ENCODE measurements at places on chromosomes 2 and 18. TPM values are rescaled to one million over a fixed set of nuclear protein-coding genes. Genes with fewer than 3 reads are reported as not detected.

DNA sequence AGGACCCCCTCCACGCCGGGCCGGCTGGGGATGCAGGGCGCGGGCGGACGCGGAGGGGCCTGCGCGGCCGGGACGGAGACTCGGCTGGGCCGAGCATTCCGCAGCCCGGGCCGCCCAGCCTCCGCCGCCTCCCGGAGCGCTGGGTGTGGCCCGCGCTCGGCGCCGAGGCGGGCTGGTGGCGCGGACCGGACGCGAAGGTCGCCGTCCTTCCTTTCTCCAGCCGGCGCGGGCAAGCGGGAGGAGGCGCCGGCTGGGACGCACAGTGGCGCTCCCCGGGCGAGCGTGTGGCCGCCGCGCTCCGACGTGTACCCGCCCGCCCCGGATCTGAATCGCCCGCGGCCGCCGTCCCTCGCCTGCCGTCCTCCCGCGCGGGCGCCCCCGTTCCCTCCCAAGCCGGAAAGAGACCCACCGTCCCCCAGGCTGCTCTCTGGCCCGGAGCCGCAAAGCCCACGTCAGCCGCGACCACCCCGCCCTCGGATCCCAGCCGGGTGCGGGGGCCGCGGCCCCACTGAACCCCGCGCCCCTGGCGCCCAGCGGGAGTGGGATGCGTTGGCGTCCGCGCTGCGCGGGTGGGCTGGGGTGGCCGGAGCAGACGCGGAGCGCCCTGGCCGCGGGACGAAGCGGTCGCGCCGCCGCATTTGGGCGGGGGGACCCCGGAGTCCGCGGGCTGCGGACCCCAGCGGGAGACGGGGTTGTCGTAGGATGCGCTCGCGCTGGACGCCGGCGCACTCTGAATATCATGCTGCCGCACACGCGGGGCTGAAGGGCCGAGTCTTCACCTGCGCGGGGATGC lies 634 bp downstream of the SPATS2L start:
- DNase-seq, result peak; percentile 43

DNA sequence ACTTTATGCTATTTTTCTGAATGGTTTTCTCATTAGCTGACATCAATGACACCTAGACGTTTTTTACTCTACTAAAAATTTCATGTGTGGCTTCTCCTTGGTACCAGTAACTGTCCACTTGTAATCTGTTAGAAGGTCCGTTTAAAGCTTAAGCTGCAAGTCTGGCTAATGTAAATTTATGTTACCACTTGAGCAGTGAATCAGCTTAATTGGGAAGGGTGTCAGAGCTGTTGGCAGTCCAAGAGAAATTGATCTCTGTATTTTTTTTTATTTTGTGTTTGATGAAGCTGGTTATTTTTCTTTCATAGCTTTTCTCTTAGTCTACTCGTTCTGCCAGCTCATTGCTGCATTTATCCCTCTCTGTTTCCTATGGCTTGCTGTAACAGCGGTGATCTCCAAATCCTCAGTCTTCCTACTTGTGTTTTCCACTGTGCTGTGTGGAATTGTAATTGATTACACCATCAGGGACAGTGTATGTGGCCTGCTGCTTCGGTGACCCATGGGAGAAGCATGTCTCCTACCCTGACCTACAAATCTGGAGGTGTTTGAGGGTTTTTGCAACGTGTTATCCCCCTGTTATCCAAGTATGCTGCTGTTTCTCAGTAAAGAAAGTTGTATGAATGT lies 724.2 kb upstream of the REG3G start:
- DNase-seq, result no peak

Gene CCDC138
- 4.1 TPM for total RNA-seq

GRCh38 chr18:78960709-78961108 lies 18.9 kb upstream of the SALL3 start:
- DNase-seq, result no peak

GRCh38 chr2:216888081-216888480 lies 28.2 kb upstream of the TNP1 start:
- DNase-seq, result no peak

DNA sequence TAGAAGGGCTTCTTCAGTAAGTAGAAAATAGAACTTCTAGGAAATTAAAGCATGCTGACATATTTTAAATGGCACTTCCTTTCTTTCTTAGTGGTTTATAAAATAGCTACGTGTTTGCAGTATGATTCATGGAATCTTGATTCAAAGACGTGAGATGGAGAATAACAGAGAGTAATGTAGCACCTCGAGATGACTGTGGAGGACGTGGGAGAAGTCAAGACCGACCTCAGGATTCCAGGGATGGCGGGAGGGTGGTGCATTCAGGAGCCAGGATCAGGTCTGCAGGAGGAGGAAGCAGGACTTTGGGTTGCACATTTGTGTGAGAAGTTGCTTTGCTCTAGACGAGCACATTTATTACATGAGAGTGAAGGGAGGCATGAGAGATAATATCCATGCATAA lies 56.0 kb downstream of the DCDC2C start:
- DNase-seq, result peak; percentile 17

Gene ZNF512
- 23.6 TPM for total RNA-seq

GRCh38 chr2:199739413-199740110 lies 111.4 kb downstream of the FTCDNL1 start:
- DNase-seq, result peak; percentile 38

Gene CHAC2
- total RNA-seq, result 1.3 TPM

- DNase-seq, result no peak
Measured at GRCh38 chr2:70546376-70546775, 7.2 kb downstream of the TGFA start.

Gene SEPTIN10
- 101 TPM for total RNA-seq

Gene INHBB
- total RNA-seq, result not detected

- DNase-seq, result peak; percentile 11
Measured at GRCh38 chr18:51666763-51667191, 469.3 kb upstream of the MEX3C start.

Gene CD28
- total RNA-seq, result not detected

GRCh38 chr18:56853961-56854360 lies 202.8 kb downstream of the WDR7 start:
- DNase-seq, result no peak

Gene DYNAP
- not detected for total RNA-seq

Gene MOB1A
- 87.4 TPM for total RNA-seq

- DNase-seq, result no peak
Measured at GRCh38 chr18:77024476-77024875, 108.1 kb downstream of the MBP start.

- DNase-seq, result peak; percentile 89
Measured at GRCh38 chr2:178072383-178073301, at the start of gene PDE11A. Gene PDE11A, minus strand, starts transcription at chr2:178072777. Its CDS starts 340 bp downstream, at chr2:178072437.

DNA sequence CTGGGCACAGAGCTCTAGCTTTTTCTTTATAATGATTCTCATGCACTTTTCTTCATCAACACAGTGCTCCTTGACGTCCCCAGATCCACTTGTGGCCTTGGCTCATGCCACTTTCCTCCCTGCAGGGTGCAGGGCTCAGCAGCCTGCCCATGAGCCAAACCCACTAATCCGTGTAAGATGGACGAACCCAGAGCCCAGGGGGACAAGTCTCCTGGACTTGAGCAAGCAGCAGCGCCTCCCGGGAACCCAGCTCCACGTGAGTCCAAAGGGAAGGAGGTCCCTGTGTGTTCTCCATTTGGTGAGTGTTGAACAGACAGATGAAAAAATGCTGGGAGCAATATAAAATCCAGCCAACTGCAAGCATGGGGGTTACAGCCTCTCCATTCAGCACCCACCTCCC lies 470.6 kb upstream of the HS6ST1 start:
- no peak for DNase-seq

DNA sequence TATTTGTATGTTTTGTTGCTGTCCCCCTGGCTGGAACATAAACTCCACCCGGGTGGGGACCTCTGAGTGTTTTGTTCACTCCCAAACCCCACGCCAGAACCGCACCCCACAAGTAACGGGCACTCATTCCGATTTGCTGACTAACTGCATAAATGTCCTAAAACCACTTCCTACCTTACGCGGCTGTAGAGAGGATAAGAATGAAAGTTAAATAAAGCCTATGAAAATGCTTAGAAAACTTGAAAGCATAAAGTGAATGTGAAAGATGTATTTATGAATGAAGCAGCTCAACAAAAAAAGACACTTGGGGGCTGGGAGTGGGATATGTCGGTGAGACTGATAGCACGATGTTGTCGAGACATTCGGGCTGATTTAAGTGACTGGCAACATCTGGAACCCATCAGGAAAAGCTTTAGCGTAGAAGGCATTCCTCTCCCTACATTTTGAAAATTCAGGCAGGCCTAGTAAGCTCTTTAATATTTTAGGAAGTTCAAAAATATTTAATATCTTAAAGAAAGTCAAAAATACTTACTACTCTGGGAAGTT lies 206.7 kb downstream of the SH3RF3 start:
- peak; percentile 90 for DNase-seq

- no peak for DNase-seq
Measured at GRCh38 chr2:240636563-240637115, 11.4 kb downstream of the GPR35 start.

- DNase-seq, result no peak
Measured at GRCh38 chr2:121833358-121833723, 77.9 kb downstream of the TSN start.

Gene TLX2
- total RNA-seq, result not detected

DNA sequence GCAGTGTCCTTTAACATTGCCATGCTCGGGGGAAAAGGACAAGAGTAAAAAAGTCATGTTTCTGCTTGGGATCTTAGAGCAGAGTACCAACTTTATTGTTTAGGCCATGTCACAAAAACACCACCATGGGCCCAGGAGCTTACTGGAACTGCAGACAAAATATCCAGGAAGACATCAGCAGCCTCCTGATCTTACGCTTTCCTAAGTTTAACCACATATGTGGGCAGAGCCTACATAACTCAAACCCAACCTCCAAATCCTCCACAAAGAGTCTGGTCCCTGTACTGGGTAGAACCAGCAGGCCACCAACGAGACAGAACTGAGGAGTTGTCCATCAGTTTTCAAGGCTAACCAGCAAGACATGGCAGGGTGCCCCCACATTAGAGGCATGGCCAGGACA lies 10.3 kb downstream of the GALNT14 start:
- no peak for DNase-seq

DNA sequence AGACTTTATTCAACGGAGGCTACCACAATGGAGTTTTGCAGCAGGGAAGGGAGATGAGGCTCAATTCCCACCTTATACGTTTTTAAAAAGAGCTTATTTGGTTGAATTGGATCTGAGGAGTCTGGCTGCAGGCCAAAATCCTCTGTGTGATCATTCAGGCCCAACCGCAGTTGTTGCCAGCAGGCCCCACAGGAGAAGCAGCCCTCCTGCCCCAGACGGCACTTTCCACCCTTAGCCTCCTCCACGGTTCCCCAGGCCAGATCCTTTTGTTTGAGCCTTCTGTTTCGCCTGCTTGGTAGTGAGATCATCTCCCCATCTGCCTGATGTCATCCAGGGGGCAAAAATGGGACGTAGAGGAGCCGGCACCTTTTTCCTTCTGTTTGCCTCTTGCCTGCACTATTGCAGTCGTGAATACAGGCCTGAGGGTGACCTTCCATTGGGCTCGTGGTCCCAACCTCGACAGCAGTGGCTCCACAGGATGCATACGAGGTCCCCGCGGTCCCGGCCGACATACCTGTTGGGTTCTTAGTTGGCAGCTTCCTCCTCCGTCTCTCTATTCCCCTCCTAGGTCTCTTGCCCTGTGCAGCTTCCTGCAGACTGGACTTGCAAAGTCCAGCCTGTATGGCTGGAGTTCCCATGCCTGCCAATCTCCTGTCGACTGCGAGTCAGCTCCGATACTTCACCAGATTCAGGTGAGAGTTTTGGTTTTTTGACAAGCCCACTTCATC lies 9.3 kb upstream of the GPR35 start:
- peak; percentile 21 for DNase-seq

Gene LIPG
- total RNA-seq, result 0.50 TPM

- DNase-seq, result no peak
Measured at GRCh38 chr18:62777814-62778213, 62.5 kb downstream of the PHLPP1 start.

DNA sequence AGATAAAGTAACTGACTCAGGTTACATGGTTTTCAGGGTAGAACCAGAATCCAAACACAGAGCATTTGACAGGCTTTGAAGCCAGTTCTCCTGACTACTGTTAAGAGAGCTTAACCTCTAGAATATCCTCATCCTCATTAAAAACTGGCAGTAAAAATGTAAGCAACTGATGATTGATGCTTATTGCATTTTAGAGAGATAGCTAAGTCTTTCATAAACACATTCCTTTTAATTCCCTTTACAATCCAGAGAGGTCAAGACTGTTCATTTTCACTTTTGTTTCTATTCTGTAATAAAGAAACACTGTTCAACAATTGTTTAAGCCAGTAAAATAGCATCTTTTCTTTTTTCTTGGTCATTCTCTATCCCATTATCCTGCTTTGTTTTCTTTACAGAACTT lies 53.9 kb upstream of the RAB27B start:
- peak; percentile 52 for DNase-seq

- DNase-seq, result no peak
Measured at GRCh38 chr2:11375689-11376027, 31.2 kb upstream of the ROCK2 start.

DNA sequence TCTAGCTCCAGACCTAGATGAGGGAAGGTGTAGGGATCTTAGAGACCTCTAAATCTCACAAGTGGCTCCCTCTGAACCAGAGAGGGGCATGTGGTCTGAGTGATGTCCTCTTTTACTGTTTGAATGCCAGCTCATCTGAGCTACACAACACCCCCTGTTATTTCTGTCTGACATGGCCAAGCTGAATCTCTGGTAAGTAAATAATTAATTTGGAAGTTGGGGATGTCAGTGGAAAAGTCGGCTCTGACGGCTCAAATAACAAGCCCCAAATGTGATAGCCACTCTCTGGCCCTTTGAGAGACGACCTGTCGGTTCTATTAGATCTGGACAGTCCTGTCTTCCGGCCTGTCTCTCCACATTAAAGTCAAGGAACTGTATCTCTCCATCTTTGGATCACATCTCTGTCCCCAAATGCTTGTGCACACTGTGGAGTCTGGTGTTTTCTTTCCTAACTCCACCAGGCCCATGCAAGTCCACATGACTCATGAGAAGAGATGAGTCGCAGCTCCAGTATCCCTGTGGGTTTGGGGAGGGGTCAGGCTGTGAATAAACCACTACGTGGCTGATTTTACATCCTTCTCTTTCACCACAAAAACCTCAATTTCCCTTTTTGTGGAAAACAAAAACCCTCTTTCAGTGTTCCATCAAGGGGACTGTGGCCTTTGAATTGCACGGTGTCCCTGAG lies 52.5 kb downstream of the SETBP1 start:
- DNase-seq, result peak; percentile 78

DNA sequence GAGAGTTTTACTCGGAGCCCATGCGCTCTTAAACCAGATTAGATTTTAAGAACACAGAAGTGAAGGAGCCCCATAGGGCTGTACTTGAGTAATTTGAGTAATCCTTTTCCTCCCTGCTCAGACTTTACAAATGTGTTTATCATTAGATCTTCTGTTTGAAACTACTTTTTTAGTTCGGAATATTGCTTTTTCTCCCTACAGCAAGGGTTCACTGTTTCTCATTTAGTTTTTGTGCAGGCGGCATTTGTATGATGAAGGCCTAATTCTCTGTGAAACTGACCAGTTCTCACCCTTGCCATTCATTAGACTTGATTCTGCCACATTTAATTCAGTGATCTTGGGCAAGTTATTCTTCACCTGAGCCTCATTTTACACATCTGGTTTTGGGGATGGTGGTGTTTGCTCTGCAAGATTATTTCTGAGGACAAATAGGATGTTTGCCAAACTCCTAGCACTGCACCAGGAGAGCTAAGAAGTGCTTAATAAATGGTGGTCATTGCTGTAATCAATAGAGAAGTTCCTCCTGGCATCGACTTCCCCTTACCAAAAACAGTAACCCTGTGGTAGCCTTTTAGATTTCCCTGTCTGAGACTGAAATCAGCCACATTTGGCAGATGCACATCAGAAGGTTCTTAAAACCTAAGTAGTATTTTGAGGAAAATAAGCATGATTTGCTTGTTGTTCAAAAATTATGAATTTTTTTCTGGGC lies 2.2 kb downstream of the B3GNT2 start:
- no peak for DNase-seq

All from fibroblast of lung (primary cell).